Epithelial cell of proximal tubule (primary cell): ENCODE measurements at places on chromosomes 5 and 9.
A peak's percentile ranks its signal among the peaks of the same experiment; 100 is the strongest.

DNA sequence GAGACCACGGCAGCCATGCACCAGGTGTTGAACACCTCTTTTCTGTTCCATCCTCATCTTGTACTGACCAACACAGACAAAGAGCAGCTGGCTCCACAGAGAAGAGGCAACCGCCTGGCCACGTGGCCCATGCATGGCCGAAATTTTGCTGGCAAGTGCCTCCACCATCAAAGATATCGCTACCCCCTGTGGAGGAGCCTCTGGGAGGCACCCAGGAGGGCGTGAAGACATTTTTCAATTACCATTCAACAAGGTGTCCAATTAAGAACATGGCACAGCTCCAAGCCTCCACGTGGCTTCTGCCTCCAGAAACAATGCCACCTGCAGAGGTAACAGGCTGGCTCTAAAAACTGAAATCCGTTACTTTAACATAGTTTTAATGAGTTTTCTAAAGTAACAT lies 54.4 kb upstream of the CKS2 start:
- no peak for DNase-seq

GRCh38 chr5:170635706-170636105 lies 131.9 kb downstream of the KCNIP1 start:
- no peak for DNase-seq

DNA sequence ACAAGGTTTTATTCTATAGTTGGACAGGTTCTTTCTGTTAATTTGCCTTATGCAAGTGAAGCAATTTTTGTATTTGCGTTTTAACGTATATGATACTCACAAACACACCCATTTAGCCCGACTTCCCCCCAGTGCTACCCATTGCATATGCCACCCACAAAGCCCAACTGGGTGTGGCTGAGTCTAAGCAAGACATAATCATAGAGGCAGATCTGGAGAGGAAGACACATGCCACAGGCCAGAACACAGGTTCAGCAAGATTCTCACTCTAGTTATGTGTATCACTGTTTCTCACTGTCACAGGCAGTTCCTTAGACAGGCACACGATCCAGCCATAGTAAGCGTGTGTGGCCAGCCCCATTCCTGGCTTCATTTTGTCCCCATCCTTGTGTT lies 29.0 kb upstream of the PUM3 start:
- DNase-seq: no peak

DNA sequence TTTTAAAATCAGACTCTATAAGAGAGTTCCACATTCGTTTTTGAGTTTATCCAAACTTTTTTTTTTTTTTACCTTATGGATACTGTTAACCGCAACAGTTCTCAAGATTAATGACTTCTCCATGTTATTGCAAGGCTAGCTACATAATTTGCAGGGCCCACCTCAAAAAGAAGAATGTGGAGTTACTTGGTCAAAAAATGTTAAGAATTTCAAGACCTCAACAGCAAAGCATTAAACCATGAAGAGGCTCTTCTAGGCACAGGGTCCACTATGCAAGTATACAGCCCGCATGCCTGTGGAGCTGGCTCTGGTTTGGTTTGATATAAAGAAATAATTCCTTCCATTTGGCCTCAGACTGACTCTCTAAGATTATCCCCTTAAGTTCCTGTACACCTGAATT lies 133.3 kb upstream of the TLX3 start:
- no peak for DNase-seq

DNA sequence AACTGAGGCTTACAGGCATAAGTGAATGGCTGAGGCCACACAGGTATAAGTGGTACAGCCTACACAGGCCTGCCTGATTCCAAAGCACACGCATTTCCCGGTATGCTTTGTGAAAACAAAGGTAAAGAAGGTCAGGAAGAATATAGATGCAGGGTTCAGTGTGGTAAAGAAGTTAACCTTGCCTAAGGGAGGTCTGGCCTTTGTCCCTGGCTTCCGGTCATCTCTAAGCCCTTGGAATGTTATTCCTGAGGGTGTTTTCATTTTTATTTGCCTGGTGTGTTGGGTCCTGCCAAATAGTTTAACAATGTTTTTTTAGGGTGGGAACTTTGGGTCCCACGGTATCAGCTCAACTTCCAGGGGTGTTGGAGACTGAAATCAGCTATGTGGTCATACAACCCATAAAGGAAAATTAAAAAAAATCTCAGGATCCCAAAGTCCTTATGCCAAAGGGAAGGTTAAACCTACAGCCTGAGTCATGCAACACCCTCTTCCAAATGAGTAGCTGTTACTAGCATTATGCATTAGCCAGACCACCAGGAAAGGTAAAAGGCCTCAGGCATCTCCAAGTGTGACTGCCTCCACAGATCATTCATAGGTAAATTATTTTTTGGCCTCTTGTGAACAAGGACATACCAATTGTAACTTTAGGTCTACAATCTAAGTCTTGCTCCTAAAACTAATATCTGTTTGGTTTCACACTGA lies 124.6 kb downstream of the ATP10B start:
- DNase-seq: no peak

GRCh38 chr9:126354887-126355770 lies 28.5 kb downstream of the MVB12B start:
- DNase-seq: no peak

GRCh38 chr5:59786334-59786805 lies 107.2 kb downstream of the PDE4D start:
- DNase-seq: no peak

DNA sequence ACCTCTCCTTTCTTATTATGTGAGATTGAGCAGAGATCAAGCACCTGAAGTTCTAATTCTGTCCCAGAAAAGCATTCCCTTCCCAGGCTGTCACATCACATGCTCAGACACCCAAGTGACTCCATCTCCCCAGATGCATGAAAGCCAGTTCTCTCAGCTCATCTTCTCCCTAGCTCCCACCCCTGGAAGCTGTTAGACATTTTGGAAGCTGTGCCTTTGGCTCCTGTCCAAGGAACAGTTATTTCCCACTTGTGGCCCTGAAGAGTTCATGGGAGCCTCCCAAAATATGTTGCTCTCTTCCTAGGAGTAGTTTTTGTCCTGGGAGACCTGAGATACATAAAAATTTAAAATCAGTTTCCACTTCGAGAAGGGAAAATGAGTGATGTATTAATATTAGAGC lies 161.4 kb upstream of the GAS1 start:
- DNase-seq: no peak

GRCh38 chr9:13111778-13112177 lies 167.7 kb downstream of the MPDZ start:
- DNase-seq: no peak

- no peak for DNase-seq
These were observed 11.6 kb upstream of the SFXN1 start for GRCh38 chr5:175466700-175467318.

DNA sequence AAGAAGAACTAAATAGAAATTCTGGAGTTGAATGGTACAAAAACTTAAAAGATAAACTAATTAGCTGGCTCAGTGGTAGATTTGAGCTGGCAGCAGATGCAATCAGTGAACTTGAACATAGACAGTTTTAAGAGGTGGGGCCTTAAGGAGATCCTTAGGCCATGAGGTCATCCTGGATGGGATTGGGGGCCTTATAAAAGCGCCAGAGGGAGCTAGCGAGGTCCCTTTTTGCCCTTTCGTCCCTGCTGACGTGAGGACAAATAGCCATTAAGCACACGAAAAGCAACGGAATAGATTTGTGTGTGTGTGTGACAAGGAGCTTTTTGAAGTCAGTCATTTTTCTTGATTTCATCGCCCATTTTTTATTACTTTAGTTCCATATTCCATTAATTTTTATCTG lies 83.3 kb downstream of the ZNF354C start:
- DNase-seq: peak; percentile 19

DNA sequence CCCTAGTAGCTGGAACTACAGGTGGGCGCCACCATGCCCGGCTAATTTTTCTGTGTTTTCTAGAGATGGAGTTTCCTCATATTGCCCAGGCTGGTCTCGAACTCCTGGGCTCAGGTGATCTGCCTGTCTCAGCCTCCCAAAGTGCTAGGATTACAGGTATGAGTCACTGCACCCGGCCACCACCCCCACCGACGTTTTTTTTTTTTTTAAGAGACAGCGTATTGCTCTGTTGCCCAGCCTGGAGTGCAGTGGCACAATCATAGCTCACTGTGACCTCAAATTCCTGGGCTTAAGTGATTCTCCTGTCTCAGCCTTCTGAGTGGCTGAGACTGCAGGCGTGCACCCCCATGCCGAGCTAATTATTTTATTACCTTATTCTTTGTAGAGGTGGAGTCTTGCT lies 38.2 kb downstream of the WDR70 start:
- DNase-seq: no peak
